Stimulated activated CD4-positive, alpha-beta T cell treated with anti-CD3 and anti-CD28 coated beads, TNF-alpha, amount 100 ng/mL, for 1 hour (primary cell): ENCODE measurements at places on chromosomes 1 and 21.

DNA sequence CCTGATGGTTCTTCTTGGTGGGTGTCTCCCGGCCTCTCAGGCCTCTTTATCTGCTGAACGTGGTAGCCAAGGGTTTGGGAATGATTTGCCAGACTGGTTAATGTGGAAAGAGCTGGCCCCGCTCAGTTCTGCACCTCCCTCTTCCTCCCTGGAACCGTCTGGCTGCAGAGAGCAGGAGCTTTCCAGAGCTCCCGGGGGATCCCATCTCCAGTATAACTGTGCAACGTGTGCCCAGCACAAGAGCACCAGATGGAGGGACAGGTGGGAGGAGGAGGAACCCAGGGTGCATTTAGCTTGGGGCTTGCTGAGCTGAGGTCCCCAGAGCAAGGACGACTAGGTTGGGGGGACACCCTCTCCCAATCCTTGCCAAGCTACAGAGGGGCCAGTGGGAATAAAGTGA is 5.0 kb downstream of the TFF1 start:
- no peak for DNase-seq

DNA sequence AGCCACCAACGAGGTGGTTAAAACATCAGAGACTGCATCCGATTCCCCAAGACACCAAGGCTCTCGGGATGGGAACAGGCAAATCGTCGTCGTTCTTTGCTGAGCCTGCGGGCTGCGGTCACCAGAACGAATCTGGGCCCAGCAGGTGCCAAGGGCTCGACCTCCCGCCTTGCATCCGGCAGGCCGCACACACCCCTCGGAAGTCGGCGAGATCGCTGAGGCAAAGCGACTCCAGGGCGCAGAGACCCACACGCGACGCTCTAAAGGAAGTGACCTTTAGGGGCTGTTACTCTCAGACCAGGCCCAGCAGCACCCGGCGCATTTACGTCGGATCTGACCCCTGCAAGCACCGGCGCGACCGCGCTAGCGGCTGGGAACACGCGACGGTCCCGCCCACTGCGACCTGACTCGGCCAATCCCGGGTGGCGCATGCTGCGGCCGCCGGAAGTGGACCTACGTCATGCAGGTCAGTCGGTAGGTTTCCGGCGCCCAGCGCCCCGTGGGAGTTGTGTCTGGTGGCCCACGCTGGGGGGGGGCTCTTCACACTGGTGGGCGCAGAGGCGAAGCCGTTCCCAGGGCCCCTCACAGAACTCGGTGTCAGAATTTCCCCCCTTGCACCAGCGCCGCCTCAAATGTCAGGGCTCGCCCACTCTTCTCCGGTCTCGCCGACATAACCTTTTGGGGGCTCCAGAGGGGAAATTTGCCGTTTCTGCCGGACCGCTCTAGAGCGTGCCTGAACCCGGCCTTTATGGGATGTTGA is 7.5 kb upstream of the PARK7 start:
- peak; percentile 45 for DNase-seq

- DNase-seq: no peak
Measured at GRCh38 chr21:37075214-37075770, 2.2 kb downstream of the TTC3 start.

- DNase-seq: no peak
Measured at GRCh38 chr21:44602463-44602850, 2.1 kb downstream of the KRTAP10-7 start.

- no peak for DNase-seq
Measured at GRCh38 chr1:28792644-28793121, 19.3 kb upstream of the OPRD1 start.

DNA sequence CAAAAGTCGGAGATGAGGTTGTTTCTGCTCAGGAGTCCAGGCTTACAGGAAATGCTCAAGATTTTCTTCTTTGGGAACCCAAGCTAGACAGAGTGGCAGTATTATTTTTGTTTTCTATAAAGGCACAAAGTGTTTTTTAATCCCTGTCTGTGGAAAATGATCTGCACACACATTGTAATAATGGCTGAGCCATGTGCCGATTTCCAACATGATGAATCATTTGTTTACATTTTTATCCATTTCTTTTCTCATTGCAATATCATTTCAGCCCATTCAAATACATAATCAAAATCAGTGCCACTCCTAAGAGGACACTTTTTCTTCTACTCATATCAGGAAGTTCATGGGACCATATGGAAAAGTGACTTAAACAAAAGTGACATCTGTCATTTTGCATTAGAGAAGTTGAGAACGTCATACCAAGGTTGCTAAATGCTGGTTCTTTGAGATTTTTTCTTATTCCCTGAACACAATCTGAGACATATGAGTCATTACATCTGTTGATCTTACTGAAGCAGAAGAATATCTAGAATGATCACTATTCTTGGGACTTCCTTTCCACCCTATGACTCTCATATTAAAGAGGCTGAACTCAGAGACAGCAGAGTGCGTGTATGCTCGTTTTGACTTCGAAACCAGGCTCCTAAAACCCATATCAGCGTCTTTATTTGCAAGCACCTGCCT is 44.9 kb downstream of the ACTA1 start:
- DNase-seq: no peak

- no peak for DNase-seq
Measured at GRCh38 chr21:32580949-32581348, 4.4 kb downstream of the TCP10L start.

GRCh38 chr1:230781594-230781993 is 34.4 kb downstream of the CAPN9 start:
- DNase-seq: no peak
